ENCODE measurements at places on chromosomes 16 and 17. TPM values are rescaled to one million over a fixed set of nuclear protein-coding genes. Genes with fewer than 3 reads are reported as not detected.

DNA sequence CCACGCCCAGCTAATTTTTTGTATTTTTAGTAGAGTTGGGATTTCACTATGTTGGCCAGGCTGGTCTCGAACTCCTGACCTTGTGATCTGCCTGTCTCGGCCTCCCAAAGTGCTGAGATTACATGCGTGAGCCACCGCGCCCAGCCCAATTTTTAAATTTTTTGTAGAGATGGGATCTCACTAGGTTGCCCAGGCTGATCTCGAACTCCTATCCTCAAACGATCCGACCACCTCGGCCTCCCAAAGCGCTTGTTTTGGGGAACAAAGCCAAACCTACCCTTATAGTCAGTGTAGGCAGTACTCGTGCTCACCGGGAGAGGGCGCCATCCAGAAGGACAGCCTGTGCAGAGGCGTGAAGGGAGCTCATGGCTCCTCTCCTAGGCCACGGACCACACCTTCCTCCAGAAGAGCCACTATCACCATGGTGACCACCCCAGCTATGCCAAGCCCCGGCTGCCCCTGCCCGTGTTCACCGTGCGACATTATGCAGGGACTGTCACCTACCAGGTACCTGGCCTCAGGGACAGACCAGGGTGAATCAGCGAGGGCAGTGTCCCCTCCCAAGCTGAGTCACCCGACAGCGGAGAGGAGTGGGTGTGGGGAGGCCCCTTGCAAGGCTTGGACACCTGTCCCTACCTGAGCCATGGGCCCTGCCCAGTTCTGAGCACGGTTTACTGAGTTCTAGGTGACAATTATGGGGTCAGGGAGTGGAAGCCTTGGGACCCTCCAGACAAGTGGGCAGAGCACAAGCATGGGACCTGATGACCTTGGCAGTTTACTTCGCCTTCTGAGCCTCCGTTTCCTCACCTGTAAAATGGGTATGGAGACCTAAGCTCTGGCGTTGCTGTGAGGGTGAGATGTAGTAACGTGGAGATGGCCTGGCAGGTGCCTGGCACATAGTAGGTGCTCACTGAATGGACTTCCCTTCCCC is 13.7 kb downstream of the MYO15B start:
- DNase-seq = no peak

DNA sequence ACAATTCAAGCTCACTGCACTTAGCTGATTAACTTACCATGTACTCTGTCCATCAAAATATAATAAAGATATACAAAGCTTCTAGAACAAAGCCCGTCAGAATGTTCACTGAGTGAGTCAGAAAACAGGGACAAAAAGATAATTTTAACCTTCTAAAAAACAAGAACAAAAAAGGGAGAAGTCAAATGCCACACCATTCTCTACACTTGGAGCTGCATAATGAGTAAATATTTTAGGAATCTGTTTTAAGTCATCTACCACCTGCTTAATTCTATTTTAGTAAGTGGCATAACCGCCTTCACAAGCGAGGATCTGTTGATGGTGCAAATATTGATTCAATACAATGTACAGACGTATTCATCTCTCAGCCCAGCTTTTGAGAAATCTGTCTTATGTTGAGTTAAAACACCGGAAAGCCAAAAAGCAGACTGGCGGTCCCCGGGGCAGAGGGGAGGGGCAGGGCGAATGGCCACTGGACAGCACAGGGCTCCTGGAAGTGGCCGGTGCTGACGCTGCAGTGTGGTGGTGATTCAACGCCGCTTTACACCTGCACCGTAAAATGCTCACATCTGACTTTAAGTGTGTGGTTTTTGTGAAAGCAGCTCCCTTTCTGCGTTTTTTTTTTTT is 20.1 kb downstream of the RAB40B start:
- no peak for DNase-seq

DNA sequence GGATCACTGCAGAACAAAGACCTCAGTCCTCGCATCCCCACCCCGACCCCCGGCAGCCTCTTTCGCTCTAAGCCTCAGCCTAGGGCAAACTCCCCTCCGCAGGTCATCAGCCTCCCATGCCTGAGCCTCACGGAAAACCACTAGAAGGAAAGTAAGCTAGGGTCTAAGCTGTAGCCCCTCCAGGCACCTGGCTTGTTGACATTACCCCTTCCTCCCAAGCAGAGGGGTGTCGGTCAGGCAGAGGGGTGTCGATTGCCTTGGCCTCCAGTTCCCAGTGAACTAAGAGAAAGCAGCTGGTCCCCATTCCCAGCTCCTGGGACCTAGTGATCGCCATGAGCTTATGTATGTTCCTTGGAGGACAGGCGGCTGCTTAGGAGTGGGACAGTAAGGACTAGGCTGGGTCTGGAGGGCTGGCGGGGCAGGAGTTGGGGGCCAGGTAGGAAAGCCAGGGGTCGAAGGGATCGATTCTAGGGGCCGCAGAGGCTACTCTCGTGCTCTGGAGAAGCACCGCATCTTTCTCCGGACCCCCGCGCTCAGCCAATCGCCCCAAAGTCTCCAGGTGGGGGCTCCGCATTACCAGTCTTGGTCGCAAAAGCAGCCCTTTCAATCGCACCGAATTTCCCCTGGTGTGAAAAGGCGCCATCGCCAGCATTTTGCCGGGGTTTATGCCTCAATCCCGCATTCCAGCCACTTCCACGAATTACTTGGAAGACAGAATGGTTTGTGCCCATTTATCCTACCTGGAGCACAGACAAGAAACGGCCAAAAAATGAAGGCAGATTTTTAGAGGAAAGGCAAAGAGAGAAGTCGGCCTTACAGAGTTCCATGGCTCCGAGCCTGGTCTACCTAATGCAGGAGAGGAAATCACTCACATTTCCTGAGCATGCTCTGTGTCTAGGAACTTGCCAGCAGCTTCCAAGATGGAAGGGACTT is 21.3 kb upstream of the HOXB13 start:
- DNase-seq = no peak

DNA sequence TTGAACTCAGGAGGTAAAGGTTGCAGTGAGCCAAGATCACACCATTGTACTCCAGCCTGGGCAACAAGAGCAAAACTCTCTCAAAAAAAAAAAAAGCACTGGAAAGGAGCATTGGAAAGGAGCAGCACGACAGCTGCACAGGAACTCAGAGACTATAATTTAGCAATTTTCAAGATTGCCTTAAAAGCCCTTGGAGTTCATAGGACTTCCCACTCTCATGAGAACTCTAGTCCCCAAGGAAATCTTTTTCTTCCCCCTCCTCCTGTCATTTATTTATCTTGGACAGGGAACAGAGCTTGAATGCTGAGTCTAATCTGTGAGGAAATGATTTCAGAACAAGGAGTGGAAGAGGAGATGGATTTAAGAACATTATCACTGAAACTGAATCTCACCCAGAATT is 69.0 kb downstream of the PLXDC1 start:
- no peak for DNase-seq

DNA sequence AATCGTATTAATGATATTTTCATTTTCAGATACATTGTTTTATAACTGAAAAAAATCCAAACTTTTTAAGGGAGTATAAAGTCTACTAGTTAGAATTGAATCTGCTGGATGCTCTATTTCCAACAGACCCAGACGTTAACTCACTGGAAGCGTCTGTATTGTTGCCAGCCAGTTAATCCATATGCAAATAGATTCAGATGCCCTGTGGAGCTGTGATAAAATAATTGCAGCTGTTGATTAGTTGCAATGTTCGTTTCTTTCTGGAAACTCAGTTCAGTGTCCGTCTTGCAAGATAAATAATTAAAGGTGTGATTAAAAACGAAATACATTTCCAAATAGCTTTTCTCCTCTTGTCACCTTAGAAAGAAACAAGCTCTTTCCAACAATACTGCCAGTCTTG is 5.1 kb upstream of the GNA13 start:
- DNase-seq = no peak

- no peak for DNase-seq
These were observed 65.7 kb downstream of the MAP2K6 start for GRCh38 chr17:69480245-69480644.

PRSS22 gene
- total RNA-seq = not detected

TBC1D3K gene
- not detected for total RNA-seq

Measured in right atrium auricular region (tissue), 2 donors.